Naive thymus-derived CD4-positive, alpha-beta T cell (primary cell): ENCODE measurements at places on chromosomes 7 and 10. TPM values are rescaled to one million over a fixed set of nuclear protein-coding genes. Genes with fewer than 3 reads are reported as not detected.

- H3K36me3 ChIP-seq = no peaks in the 10 kb centered on the region
- no peak overlapping the region for H3K27ac ChIP-seq
- DNase-seq = no peak
- H3K4me1 ChIP-seq = no peaks in the 10 kb centered on the region
- no peak overlapping the region for H3K4me3 ChIP-seq
- no peaks in the 10 kb centered on the region for H3K27me3 ChIP-seq
Measured at GRCh38 chr10:78335691-78336401, 302.2 kb downstream of the RPS24 start.

GRCh38 chr7:155527664-155528063 lies 18.7 kb downstream of the CNPY1 start:
- H3K27ac ChIP-seq = no peak overlapping the region
- no peaks in the 10 kb centered on the region for H3K36me3 ChIP-seq
- H3K4me1 ChIP-seq = no peaks in the 10 kb centered on the region
- DNase-seq = no peak

GRCh38 chr7:80879849-80880248 lies 39.0 kb downstream of the SEMA3C start:
- H3K4me1 ChIP-seq = no peaks in the 10 kb centered on the region
- no peak overlapping the region for H3K27ac ChIP-seq
- no peaks in the 10 kb centered on the region for H3K36me3 ChIP-seq
- no peak for DNase-seq

- H3K4me3 ChIP-seq = no peak overlapping the region
- no peak for DNase-seq
- H3K4me1 ChIP-seq = no peaks in the 10 kb centered on the region
Measured at GRCh38 chr10:115969591-115969990, 303.4 kb downstream of the GFRA1 start.

SLC13A1 gene
- not detected for total RNA-seq

CUZD1 gene
- total RNA-seq = 0.83 TPM
